CD4-positive, alpha-beta T cell treated with Interleukin-17A for 4 hours (primary cell): ENCODE measurements at places on chromosomes 2 and 18.

DNA sequence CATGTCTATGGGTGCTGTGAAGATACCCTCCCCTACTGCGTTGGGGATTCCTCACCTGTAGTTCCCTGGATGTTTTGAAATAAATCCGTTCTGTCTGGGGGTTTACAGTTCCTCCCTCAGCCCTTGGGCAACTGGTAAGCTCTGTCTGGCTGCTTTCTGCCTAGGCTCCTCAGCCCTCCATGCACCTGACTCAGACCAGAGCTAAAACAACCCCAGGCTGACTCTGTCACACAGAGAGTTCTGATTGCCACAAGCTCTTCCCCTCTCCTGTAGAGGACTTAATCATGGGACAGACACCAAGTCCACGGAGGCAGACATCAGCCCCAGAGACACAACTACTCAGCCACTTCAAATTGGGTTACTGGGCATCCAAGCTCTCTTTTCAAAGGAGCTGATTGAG is 6.3 kb downstream of the VIT start:
- no peak for DNase-seq

GRCh38 chr2:133841900-133842299 is 273.6 kb upstream of the NCKAP5 start:
- no peak for DNase-seq

DNA sequence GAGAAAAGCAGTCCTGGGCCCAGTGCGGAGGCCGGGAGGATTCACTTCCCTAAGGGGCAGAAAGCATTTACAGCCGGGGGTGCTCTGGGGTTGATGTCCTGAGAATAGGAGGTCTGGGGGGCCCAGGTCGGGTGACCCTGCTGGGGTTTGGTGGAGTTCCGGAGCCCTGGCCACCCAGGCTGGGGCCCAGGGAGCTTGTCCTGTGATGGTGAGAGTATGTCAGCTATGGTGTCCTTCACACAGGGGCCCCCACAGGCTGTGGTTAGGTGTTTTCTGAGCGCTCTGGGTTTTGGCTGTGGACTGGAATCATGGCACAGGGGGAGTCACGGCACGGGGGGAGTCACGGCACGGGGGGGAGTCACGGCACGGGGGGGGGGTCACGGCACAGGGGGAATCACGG is 54.5 kb upstream of the TMEM18 start:
- DNase-seq, result no peak

DNA sequence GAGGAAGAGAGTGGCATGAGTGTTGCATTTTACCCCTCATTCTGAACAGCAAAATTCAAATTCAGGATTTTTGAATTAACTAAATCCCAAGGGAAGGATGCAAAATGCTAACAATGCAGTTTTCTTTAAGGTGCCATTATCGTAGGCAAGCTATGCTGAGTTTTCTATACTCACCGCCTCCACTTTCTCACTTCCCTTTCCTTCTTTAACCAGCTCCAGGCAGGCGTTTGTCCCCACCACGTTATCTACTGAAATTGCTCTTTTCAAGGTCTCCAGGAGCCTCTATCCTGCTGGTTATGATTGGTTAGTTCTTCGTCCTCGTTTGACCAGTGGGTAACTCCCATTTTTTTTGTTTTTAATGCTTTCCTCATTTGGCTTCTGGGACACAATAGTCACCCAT is 1.8 kb upstream of the CPO start:
- DNase-seq, result no peak

GRCh38 chr2:226690461-226691024 is 109.1 kb downstream of the IRS1 start:
- no peak for DNase-seq

DNA sequence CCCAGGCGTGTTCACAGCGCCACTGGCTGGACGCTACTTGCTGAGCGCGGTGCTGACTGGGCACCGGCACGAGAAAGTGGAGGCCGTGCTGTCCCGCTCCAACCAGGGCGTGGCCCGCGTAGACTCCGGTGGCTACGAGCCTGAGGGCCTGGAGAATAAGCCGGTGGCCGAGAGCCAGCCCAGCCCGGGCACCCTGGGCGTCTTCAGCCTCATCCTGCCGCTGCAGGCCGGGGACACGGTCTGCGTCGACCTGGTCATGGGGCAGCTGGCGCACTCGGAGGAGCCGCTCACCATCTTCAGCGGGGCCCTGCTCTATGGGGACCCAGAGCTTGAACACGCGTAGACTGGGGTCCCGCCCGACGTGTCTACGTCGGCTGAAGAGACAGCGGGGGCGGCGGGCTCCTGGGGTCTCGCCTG is 891 bp upstream of the KHK start:
- DNase-seq, result peak; percentile 40

DNA sequence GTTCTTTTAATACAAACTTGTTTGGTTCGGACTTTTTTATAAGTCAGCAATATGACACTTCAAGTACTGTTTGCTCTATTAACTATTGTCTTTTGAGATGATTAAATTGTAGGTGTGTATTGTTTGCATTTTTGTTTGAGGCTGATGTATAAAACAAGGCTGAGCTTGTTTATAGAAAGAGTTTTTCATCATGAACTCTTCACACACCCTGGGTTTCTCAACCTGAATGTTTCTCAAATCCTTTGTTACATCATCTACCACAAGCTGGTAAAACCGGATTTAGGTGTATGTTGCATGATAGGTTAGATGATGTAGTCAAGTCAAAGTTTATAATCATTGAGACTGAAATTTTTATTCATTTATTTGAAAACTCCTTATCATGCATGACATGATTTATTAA is 335.2 kb upstream of the LRATD1 start:
- DNase-seq, result no peak

- DNase-seq, result no peak
These were observed 118.8 kb upstream of the RBBP8 start for GRCh38 chr18:22814329-22814703.

- DNase-seq, result no peak
These were observed 471.9 kb upstream of the HS6ST1 start for GRCh38 chr2:128790541-128791001.

- DNase-seq, result peak; percentile 15
These were observed 2.1 kb downstream of the PUM2 start for GRCh38 chr2:20348542-20348941.

- DNase-seq, result no peak
These were observed 58.0 kb downstream of the ZNF516 start for GRCh38 chr18:76437011-76437410.

GRCh38 chr2:134218930-134219658 is 34.8 kb upstream of the MGAT5 start:
- peak; percentile 71 for DNase-seq

GRCh38 chr18:37505321-37505720 is 60.3 kb downstream of the CELF4 start:
- DNase-seq, result no peak

- DNase-seq, result peak; percentile 45
These were observed 3.2 kb downstream of the CFLAR start for GRCh38 chr2:201118961-201119854.

GRCh38 chr2:127255146-127255545 is 35.0 kb upstream of the CYP27C1 start:
- no peak for DNase-seq

GRCh38 chr2:233404222-233404621 is 49.9 kb downstream of the DGKD start:
- DNase-seq, result peak; percentile 80

DNA sequence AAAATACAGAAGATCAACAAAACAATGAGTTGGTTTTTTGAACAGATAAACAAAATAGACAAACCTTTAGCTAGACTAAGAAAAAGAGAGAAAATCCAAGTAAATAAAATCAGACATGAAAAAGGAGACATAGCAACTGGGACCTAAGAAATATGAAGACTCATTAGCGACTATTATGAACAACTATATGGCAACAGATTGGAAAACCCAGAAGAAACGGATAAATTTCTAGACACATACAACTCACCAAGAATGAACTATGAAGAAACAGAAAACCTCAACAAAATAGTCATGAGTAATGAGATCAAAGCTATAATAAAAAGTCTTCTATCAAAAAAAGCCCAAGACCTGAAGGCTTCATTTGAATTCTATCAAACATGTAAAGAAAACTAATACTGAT is 59.3 kb downstream of the EPB41L3 start:
- no peak for DNase-seq

GRCh38 chr2:80499095-80499494 is 194.5 kb upstream of the LRRTM1 start:
- no peak for DNase-seq

- no peak for DNase-seq
These were observed 60.7 kb upstream of the ZEB2 start for GRCh38 chr2:144580521-144581161.

DNA sequence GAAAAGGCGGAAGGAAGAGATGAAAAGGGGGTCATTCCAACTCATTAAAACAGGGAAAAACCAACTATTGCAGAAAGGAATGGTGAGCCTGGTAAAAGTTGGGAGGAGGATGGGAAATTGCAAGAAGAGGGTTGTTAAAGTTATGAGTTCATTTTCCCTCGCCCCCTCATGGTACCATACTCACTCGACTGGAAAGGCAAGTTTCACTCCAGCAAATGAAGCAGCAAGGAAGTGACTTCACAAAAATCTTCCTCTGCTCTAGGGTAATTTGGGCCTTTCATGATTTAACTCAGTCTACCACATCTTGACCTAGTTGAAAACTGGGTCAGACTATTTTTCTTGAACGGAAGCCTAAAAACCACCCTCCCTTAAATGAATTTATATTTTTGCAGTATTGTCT is 22.8 kb upstream of the DAW1 start:
- DNase-seq, result peak; percentile 18

GRCh38 chr2:240480834-240481623 is 45.6 kb downstream of the GPC1 start:
- DNase-seq, result no peak

DNA sequence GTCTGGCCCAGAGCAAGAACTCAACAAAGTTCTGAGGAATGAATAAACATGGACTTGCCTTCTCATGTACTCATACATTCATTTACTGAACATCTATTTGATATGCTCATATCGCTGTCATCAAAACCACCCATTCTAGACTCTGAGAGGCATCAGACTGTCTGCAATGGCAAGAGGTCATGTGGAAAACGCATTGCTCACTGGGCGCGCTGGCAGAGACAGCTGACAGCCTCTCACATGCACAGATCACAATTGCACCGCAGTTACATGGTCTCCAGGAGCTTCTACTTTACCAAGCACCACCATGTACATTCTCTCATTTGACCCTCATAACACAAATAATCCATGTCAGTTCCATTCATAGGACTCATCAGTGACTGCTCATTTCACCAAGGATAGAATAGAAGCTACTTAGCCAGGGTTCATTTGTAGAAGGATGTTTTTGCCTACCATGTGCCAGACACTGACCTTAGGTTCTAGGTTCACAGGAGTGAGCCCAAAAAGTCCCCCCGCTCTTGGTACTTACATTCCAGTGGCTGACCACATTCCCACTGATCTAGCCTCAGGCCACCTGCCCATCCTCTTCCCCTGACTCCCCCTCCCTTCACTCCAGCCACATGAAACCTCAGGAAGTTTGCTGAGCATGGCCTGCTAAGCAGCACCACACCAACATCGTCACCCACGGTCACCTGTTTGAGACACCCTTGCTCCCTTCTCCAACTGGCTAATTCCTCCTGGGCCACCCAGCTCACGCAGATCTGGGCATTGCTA is 6.1 kb downstream of the FAM124B start:
- no peak for DNase-seq

- DNase-seq, result no peak
These were observed 57.3 kb upstream of the CBLN2 start for GRCh38 chr18:72601481-72601880.

- no peak for DNase-seq
These were observed 93.1 kb downstream of the CABLES1 start for GRCh38 chr18:23228102-23229061.

- DNase-seq, result no peak
These were observed 122.2 kb downstream of the CAPN13 start for GRCh38 chr2:30684996-30685395.

DNA sequence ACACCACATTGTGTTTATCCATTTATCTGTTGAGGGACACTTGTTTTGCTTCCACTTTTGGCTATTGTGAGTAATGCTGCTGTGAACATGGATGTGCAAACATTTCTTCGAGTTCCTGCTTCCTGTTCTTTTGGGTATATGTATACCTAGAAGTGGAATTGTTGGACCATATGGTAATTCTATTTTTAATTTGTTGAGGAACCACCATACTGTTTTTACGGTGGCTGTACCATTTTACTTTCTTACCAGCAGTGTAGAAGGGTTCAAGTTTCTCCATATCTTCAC is 23.1 kb downstream of the ANXA4 start:
- DNase-seq, result no peak

DNA sequence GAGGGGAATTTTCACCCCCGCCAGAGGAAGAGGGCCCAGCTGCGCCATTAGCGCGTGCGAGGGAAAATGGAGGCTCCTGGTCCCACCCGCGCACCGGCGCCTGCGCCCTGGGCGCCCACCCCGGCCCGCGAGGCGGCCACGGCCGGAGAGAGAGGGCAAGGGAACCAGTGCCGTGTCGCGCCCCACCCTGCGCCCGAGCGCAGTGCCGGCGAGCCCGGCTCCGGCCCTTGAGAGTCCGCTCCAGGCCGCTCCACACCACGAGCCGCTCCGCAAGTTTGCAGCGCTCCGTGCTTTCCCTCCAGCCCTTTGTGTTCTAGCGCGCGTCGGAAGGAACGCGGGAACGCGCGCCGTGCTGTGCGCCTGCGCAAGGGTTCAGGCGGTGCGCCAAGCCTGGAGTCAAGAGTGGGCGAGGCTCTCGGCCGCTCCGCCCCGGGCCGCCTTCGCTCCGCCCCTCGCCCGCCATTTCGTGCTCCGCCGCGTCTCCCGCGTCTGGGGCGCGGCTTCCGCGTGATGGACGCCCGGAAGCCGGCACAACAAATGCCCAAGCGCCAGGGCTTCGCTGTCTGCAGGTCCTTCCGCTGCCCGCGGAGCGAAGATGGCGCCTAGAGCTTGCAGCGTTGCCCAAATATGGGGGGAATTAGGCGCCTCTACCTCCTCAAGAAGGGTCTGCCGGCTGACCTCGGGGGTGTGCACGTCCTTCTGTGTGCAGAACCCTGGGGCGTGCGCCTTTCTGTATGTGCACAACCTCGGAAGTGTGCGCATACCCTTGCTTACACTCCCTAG is 46.1 kb upstream of the PTMA start:
- DNase-seq, result peak; percentile 97

DNA sequence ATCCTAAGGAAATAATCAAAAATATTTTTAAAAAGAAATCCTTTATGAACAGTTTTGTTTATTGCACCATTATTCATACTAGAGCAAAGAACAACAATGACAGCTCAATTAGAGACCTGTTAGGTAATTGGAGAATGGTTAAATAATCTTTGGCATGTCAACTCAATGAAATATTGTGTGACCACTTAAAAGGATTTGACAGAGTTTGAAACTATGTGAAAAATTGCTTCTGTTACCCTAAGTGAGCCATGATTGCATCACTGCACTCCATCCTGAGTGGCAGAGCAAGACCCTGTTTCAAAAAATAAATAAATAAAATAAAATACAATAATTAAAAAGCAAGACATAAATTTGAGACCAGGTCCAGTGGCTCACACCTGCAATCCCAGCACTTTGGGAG is 66.1 kb upstream of the ATP8B1 start:
- no peak for DNase-seq
